ENCODE measurements at places on chromosomes 11 and 22.
A peak's percentile ranks its signal among the peaks of the same experiment; 100 is the strongest.

DNA sequence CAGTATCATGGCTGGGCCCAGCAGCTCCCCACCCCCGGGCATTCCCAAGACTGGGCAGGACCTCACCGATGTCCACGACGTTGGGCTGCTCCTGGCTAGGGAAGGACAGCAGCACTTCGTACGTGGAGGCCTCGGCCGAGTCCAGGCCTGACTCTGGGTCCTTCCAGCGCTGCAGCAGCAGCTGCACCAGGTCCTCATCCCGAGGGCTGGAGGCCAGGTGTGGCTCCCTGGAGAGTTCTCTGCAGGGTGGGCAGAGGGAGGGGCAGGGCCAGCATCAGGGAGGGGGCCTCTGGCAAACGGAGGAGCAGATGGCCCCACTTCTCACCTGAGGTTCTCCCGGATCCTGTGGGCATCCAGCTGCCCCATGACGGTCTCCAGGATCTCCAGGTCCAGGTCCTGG lies 341 bp downstream of the NAALADL1 start:
- no peak for DNase-seq

DNA sequence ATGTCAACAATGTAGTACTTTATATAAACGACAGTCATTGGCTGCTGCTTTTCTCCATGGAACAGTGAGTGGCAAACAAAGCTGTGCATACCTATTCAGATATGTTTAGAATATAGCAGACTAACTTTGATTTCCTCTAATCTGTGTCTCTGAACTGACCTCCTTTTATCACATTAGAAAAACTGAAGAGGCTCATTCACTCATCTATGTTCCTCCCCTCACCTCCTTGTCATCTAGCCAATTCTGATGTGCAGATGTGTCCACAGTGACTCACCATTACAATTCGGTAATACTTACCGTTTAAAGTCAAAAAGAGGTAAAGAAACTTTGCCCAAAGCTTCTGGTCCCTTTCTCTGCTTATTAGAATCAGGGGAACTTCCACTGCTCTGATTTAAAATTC lies 51.5 kb upstream of the RPS13 start:
- DNase-seq, result no peak

DNA sequence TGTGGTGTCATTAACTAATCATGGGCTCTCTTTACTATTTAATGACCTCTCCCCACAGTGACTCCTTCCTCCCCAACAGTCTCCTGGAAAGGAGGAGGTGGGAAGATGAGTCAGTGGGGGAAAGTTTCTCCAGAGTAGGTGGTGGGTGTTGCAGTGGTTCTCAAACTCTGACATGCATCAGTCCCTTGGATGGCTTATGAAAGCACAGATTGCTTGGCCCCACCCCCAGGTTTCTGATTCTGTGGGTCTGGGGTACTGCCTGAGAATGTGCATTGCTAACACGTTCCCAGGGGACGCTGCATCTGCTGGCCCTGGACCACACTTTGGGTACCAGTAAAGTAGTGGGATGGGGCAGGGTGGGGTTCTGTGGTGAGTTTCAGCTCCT lies 9.8 kb downstream of the CD82 start:
- no peak for DNase-seq

DNA sequence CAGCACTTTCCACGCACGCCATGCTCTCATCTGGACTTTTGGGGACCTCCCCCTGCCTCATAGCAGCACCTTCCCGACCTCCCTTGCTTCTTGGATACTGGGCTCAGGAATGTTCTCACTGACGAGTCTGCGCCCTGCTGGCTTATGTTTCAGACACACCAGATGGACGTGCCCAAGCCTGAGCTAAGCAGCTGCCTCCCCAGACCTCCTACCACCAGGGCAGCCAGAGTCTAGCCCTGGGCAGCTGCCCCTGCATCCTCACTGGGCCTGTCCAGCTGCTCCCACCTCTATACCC lies 13.2 kb upstream of the RGL4 start:
- no peak for DNase-seq

GRCh38 chr11:62499944-62500649 lies 46.5 kb downstream of the AHNAK start:
- no peak for DNase-seq

DNA sequence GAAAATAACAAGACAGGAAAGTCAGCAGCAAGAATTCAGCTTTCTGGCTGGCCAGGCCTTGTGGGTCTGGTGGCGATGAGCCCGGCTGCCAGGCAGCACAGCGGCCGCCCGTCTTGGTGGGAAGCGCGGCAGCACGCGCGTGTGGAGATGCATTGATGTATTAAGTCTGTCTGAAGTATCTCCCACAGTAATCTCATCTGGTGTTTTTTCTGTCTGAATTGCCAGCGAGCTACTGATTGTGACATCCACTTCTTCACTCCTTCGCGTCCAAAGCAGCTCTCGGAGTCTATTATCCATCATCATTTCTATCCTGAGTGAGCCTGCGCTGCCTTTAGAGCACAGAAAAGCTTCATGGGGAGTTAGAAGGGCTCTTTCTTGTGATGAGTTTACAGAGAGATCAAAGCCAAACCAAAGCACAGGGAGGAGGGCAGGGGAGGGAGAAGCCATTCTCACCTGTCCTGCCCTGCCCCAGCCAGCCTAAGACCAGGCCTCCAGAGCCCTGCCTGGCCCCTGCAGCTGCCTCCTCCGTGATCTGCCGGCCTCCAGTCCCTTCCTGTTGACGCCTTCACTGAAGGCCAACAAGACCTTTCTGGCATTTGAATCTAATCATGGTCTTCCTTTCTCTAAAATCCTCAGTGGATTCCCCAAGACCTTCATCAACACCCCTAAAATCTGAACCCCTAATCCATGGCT lies 1419.0 kb downstream of the TBC1D22A start:
- no peak for DNase-seq

- no peak for DNase-seq
Observed at GRCh38 chr22:33400061-33400840, 342.1 kb upstream of the SYN3 start.

DNA sequence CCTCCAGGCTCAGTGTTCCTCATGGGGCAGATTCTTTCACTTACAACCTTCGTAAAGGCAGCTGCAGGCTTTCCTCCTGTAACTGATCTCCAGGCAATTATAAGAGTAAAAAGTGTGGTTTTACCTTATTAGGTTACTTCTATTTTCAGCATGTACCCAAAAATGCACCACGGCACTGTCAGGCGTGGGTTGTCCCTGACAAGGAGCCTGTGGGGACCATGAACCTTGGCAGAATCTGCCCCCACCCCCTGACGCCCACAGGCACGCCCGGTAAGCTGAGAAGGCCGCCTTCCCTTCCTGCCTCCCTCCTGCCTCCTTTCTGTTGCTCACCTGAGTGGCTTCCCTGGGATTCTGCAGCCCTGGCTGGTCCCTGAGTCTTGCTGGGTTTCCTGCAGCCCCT lies 1383.3 kb downstream of the TBC1D22A start:
- no peak for DNase-seq

DNA sequence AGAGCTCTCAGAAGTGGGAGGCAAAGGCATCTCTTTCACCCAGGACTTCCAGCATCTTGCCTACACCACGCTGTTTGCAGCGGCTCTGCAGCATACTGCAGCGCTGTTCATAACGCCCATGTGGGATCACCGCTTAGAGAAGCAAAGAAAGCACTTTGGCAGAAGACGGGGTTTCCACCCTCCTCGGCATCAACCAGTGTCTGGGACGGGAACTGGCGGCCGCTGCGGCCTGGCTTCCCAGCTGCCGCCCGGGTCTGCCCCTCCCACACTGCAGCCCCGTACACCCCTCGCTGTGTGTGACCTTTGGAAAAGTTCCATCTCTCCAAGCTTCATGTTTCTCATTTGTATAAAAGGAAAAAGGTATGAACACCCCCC lies 545 bp upstream of the TIRAP start:
- DNase-seq, result peak; percentile 72

DNA sequence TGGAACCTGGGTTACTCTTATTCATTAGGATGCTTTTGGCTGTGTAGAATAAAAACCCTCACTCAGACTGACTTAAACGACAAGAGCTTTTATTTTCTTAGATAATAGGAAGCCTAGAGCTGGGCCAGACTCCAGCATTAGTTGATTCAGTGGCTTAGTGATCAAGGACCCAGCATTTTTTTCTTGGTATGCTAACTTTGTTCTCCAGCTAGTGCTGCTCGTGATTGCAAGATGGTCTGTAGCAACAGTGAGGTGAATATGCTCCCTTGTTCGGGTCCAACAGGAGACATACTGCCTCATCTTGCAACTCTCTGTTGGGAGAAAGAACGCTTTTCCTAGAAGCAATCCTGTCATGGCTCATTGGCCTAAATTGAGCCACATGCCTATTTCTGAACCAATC lies 33.4 kb downstream of the INSC start:
- DNase-seq, result no peak

DNA sequence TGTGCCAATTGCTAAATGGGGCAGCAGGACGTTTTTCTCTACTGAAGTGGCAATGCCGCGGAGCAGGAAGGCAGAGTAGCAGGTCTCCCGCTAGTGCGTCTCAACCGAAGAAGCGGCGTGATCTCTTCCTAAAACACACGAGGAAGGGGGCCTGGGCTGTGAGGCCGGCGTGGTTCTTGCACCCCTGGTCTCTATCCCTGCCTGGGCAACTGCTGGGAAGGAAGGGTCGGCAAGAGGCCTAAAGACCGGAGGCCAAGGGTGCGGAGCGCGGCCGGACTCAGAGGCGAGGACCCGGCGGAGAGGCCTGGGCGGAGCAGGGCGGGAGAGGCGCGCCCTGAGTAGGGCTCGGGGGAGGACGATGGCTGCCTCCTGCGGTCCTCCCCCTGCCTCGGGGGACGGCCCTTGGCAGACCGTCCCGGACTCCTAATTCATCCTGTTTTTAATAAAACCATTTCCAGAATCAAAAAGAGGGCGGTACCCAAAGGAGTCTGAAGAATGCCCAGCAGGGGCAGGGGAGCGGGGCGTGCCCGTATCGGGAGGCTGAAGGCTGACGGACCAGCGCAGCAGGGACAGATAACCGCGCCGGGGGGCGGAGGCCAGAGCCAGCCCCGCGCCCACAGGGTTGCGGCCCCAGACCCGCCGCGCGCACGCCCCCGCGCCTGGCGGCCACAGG lies 572 bp upstream of the APLP2 start:
- no peak for DNase-seq

GRCh38 chr11:131533149-131533548 lies 162.7 kb downstream of the NTM start:
- DNase-seq, result no peak

DNA sequence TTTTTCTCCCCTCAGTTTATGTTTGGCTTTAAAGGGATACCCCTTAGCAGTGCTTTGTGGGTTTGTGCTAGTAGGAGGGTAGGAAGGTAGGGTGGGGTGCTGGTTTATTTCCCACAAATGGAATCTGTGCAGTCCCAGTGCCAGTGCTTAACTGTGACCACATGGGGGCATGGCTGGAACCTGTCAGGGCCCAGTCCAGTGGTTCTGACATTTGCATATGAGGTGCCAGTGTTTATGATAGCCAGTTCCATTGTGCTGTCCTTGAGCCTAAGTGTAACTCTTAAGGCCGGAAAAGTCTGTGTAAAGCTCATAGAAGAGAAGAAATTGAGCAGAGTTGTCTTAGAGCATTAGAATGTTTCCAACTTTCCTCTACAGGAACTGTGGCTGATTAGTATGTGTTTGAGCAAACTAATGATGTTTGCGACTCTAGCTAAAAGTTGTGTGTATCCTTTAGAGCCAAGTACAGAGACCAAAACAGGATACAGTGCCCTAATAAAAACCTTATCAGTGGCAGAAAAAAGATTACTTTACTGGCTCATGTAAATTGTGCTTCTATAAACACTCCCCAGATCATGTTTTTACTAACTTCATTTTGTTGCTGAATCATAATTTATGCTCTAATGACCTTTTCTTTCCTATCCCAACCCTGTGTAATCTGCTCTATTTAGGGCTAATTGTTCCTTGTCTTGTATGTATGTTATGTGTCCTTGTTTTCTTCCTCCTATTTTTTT lies 38.1 kb downstream of the DIXDC1 start:
- DNase-seq, result no peak

DNA sequence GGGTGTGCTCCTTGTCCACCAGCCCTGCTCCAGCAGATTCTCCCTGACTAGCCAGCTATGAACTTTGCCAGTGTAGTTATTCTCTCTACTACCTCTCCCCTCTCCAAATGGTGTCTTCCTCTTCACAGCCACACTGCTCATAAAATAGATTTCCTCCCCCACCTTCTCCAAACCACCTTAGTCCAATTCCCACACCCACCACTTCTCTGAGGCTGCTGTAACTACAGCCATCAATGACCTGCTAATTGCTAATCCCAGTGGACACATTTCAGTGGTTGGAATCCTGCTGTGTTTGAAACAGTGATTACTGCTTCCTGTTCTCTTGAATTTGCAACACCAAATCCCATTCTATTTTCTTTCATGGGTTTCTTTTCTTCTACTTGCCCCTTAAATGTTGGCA lies 23.4 kb downstream of the SYT9 start:
- no peak for DNase-seq

- DNase-seq, result no peak
Observed at GRCh38 chr11:70486731-70487130, 88.4 kb downstream of the CTTN start.

DNA sequence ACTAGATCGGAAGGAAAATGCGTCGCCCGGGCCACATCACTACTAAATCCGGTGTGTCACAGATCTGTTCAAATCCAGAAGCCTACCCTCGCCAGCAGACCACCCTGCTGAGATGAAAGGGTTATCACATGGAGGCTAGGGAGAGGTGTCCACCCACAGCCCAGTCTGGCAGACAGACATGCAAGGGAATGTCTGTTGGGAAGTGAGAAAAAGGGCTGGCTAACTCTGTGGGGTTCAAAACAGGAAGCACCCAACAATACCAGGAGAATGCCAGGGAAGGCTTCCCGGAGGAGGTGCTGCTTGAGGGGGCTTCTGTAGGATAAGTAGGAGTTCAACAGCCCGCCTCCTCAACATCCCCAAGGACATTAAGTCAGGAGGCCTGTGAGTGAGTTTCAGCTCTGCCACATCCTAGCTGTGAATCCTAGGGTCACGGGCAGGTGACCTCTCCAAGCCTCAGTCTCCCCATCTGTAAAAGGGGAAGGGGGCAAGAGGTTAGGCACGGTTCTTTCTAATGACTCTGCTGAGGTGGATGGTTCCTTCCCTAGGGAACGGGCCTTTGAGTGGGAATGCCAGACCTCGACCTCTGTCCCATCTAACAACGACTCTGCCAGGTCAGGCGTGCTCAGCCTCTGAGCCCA lies 1.1 kb downstream of the TPST2 start:
- DNase-seq, result no peak

All from sciatic nerve (tissue), 2 donors.